T-cell (primary cell): ENCODE measurements at places on chromosomes 5 and 9. TPM values are rescaled to one million over a fixed set of nuclear protein-coding genes. Genes with fewer than 3 reads are reported as not detected.

DNA sequence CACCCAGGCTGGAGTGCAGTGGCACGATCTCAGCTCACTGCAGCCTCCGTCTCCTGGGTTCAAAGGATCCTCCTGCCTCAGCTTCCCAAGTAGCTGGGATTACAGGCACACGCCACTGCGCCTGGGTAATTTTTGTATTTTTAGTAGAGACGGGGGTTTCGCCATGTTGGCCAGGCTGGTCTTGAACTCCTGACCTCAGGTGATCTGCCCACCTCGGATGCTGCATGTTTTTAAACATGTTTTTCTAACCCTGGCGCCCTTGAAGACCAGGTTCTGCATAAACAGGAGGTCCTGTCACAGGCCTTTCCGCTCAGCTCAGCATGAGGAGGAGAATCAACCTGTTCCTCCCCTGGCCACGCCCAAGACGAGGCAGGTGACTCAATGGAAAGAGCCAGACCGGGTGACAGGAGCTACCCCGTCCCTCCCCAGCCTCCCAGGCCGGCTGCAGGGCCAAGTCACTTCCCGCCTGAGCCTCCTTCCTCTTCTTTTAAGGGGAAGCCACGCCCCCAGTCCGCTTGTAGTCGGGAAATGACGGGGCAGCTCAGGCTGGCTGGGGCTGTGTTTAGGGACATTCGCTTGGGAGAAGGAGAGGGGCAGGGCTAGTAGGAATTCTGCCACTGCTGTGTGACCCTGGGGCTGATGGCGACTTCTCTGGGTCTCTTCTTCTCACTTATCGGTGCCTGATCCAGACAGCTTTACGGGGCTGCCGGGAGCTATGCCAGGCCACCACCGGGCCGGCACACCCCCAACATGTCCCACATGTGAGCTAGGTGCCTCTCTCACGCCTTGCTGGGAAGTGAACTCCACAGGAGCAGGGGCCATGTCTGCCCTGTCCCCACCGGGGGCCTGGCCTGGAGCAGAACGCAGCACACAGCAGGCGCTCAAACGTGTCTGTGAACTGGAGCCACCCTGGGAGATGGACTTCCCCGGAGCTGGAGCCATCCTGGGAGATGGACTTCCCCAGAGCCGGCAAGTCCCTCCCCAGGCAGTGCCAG, 6.1 kb downstream of the NOTCH1 start:
- peaks cover 4% of the 10 kb centered on the region for H3K36me3 ChIP-seq
- H3K4me1 ChIP-seq, result peaks cover 34% of the 10 kb centered on the region
- no peaks in the 10 kb centered on the region for H3K27me3 ChIP-seq
- H3K4me3 ChIP-seq, result peak overlapping the region; percentile 20
- H3K27ac ChIP-seq, result peak overlapping the region; percentile 82

The POU5F2 gene
- total RNA-seq, result 1.5 TPM

The CCL27 gene
- not detected for total RNA-seq

The TUSC1 gene
- total RNA-seq, result 0.12 TPM

DNA sequence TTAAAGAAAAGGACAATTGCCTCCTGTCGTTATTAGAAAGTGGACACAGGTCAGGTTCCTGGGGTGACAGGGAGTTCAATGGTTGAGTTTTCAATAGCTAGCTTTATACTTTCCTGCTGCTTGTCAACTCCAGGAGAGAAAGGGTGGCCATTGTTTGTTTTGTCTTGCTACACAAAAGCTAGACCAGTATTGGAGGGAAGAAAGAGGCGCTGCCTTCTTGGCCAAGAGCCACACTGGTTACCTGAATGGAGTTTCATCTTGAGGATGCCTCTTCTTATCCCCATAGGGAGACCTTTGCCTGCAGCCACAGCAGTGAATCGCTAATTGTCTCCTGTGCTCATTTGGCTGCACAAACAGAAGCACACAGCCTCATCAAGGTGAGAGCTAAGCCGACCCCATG, 279.4 kb upstream of the GRIA1 start:
- H3K27ac ChIP-seq, result no peak overlapping the region
- no peak for DNase-seq
- H3K36me3 ChIP-seq, result no peaks in the 10 kb centered on the region
